Activated CD8-positive, alpha-beta memory T cell treated with anti-CD3 and anti-CD28 coated beads for 1 hour (primary cell): ENCODE measurements at places on chromosomes 7 and 10.

- DNase-seq, result no peak
These were observed 11.4 kb downstream of the ATG9B start for GRCh38 chr7:151012911-151013347.

GRCh38 chr7:12570534-12571461 lies at the start of gene SCIN:
Gene SCIN (plus strand): TSS chr7:12570720. CDS start chr7:12570787, 67 bp downstream.
- no peak for DNase-seq

GRCh38 chr10:86757113-86757972 lies 924 bp downstream of the BMPR1A start:
- peak; percentile 2 for DNase-seq

DNA sequence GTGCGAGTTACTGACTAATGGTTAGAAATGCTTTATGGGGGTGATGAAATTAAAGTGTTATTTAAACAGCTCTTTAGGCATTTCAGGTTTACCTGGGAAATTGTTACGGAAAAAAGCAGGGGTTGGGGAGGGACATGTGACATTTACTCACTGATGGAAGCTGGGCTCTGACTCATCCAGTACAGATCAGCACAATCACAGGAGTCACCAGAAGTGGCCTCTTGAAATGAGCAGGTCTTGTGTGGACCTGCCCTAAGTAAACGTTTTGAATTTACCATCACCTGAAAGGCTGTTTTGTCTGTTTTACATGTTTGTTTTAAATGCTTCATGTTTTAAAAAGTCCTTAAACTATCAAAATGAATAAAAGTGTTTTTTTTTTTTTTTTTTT lies 2.3 kb downstream of the GLRX3 start:
- DNase-seq, result no peak

GRCh38 chr7:30548845-30549244 lies 44.2 kb upstream of the GGCT start:
- DNase-seq, result no peak

GRCh38 chr10:77789861-77790260 lies 136.7 kb downstream of the DLG5 start:
- no peak for DNase-seq

- no peak for DNase-seq
These were observed 647.2 kb upstream of the STEAP1 start for GRCh38 chr7:89507034-89507433.

DNA sequence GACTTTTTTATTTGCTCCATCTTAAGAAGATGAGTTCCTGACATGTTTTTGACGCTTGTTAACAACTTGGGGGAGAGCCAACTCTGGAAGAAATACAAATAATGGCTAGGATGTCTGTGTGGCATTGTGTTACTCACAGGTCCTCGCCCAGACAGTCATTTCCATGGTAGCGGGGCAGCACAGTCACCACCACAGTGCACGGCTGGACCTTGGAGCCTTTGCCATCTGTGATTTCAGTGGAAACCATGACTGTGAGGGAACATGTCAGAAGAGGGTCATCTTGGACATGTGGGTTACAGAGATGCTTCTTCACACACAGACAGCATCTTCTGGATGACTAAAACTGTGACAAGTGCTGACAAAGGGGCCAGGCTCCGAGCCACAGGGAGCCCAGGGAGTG lies 74.5 kb downstream of the PKD1L1 start:
- DNase-seq, result no peak

GRCh38 chr7:148712678-148713329 lies 14.1 kb downstream of the CUL1 start:
- DNase-seq, result no peak

DNA sequence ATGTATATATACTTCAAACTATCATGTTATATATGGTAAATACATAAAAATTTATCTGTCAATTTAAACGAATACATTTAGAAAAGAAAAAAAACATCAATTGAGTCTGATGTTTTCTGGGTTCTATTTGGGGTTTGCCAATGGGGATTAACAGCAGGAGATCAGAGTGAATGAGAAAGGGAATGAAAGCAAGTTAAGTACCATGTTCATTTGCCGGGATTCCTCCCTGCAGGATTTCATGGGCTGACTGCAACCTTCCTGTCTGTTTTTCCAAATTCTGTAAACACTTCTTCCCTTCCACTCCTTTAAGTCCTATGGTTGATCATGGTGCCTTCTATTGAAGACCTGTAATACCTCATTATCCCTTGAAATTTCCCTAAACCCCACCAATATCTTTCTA lies 33.9 kb upstream of the SEMA3A start:
- DNase-seq, result no peak

GRCh38 chr7:106518239-106518638 lies 142.7 kb downstream of the CCDC71L start:
- no peak for DNase-seq

- no peak for DNase-seq
These were observed 5.6 kb downstream of the NUB1 start for GRCh38 chr7:151347200-151347599.

GRCh38 chr7:50477640-50478039 lies 27.5 kb upstream of the FIGNL1 start:
- no peak for DNase-seq

GRCh38 chr10:95935429-95935828 lies 27.7 kb downstream of the CC2D2B start:
- DNase-seq, result no peak

- no peak for DNase-seq
These were observed 21.3 kb downstream of the MKX start for GRCh38 chr10:27724287-27724686.

DNA sequence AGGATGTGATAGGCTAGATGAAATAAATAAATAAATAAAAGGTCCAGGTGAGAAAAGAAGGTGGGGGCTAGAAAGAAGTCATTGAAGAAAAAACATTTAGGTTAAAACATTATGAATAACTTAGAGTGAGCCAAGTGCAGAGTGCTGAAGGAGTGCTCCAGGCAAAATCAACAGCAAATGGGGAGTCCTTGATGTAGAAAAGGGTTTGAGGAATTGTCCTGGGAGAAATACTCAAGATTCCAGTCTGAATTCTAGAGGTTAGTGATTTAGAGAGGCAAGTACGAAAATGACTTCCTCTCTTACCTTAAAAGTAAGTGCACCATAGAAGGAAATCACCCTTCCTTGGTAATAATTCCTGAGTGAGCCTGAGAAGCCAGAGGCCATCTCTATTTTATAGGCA lies 19.7 kb downstream of the CAV1 start:
- DNase-seq, result no peak

GRCh38 chr7:95602421-95602820 lies 6.1 kb upstream of the PDK4 start:
- no peak for DNase-seq

- no peak for DNase-seq
These were observed 159.5 kb upstream of the ZMIZ1 start for GRCh38 chr10:78909221-78909620.

DNA sequence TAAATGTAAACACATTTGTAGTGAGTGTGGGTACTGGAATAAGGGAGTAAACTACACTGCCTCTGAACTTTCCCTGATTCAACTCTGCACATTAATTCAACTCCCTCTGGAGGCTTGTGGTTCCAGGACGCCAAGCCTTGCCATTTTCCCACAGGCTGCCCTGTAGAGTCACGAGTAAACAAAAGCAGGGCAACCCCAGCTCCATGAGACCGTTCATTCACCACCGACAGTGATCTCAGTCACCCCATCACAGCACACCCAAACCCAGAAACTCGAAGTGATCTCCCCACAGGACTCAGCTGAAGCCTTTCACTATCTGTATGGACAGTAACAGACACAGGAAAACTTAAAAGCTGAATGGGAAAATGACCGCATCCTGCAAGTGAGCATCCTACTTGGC lies 218.8 kb upstream of the FRMD4A start:
- no peak for DNase-seq

DNA sequence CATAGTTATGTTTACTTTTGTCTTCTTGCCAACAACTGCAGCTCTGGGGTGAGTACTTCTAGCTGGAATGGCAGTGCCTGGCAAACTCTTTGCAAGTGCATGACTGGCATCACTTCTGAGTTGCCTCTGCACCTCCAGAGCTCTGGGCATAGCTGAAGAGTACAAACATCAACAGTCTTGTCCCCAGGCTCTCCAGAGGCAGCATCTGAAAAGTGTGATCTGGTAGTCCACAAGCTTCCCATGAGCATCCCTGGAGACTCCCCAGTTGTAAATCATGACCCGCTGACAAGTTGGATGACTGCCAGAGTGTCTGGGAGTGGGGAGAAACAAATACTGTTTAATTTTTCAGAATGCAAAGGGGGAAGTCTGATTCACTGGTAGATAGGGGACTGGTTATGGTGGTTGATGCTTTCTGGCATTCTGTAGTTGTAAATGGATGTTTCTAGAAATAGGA lies 138.9 kb upstream of the CDK13 start:
- no peak for DNase-seq

GRCh38 chr10:31635415-31636065 lies 293.1 kb downstream of the ARHGAP12 start:
- DNase-seq, result no peak

DNA sequence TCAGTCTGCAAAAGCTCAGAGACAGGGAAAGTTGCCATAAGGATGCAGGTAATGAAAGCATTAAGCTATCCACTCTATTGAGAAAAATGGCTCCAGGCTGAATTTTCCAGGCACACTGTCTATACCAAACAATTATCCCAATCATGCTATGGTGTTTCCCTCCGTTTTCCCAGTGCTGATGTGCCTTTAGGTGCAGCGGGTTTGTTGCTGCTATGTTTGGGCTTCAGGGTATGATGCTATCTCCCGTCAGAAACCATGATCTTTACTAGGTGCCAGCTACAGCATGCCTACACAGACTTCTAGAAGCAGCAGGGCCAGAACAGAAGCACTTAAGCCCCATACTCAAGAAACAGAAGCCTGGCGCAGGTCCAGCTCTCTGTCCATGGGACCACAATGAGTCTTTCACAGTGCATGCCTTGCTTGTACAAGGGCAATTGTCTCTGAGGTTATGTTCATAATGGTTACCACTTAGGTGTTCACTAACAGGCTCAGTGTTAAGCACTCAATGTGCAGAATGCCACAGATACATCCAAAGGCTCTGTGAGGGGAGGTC lies 19.4 kb downstream of the STEAP1B start:
- DNase-seq, result no peak

DNA sequence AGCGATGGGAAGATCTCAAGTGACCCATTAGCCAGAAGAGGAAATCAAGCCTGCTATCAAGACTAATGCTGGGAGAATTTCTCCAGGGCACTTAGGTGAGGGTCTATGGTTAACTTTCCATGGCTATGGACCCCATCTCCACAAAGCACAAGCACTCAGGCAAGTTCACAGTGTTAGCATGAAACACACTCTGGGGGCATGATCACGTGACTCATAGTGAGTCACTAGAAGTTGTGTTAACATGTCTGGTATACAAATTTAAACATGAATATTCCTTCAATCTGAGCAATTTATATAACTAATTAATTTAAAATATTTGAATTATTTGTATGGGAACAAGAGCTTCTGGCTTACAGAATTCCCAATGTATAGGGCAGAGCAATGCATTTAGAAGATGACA lies 131.8 kb downstream of the FAM204A start:
- no peak for DNase-seq

DNA sequence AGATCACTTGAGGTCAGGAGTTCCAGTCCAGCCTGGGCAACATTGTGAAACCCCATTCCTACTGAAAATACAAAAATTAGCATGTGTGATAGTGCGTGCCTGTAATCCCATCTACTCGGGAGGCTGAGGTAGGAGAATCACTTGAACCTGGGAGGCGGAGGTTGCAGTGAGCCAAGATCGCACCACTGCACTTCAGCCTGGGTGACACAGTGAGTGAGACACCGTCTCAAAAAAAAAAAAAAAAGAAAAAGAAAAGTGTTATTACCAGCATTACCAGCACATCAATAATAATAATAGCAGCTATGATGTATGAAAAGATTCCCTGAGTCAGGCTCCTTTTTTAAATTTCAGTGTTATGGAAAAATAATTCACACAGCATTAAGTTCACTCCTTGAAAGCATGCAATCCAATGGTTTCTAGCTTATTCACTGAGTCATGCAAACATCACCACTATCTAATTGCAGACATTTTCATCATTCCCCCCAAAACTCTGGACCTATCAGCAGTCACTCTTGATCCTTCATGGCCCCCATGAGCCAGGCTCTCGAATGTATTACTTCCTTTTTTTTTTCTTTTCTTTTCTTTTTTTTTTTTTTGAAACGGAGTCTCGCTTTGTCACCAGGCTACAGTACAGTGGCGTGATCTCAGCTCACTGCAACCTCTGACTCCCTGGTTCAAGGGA lies 228.4 kb downstream of the FANK1 start:
- no peak for DNase-seq

DNA sequence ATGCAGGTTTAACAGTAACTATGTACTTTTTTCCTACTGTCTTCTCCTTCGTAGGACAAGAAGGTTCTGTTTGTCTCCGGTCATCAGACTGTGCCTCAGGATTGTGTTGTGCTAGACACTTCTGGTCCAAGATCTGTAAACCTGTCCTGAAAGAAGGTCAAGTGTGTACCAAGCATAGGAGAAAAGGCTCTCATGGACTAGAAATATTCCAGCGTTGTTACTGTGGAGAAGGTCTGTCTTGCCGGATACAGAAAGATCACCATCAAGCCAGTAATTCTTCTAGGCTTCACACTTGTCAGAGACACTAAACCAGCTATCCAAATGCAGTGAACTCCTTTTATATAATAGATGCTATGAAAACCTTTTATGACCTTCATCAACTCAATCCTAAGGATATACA lies 2.4 kb downstream of the DKK1 start:
- DNase-seq, result no peak

GRCh38 chr7:48049850-48050249 lies 14.5 kb downstream of the C7orf57 start:
- no peak for DNase-seq

DNA sequence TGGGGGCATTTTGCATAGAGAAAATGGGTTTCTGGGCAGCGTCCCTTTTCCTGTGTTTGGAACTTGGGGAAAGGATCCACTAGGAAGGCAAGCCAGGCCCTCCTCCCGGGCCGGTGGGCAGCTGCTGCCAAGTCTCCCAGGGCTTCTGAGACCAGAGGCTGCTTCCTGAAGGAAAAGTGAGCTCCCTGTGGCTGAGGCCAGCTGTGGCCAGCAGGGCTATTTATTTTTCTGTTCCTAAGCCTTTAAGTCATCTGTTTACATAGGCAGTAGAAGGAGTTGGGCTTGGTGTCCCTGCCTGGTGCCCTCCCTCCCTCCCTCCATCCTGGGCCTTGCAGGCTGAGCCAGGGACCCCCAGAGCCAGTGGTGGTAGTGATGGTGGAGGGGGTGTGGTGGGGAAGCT lies 70.5 kb upstream of the COL13A1 start:
- no peak for DNase-seq

GRCh38 chr10:60367431-60367830 lies 22.2 kb downstream of the ANK3 start:
- DNase-seq, result no peak

GRCh38 chr7:20146451-20146850 lies 70.7 kb downstream of the MACC1 start:
- no peak for DNase-seq

GRCh38 chr10:106500925-106501525 lies 663.5 kb downstream of the SORCS1 start:
- DNase-seq, result no peak
